Left ventricle myocardium inferior (tissue), 1 donor: ENCODE measurements at places on chromosomes 4 and X. TPM values are rescaled to one million over a fixed set of nuclear protein-coding genes. Genes with fewer than 3 reads are reported as not detected.

- DNase-seq = peak; percentile 48
These were observed 723 bp downstream of the WDFY3 start for GRCh38 chr4:84965553-84966381.

DNA sequence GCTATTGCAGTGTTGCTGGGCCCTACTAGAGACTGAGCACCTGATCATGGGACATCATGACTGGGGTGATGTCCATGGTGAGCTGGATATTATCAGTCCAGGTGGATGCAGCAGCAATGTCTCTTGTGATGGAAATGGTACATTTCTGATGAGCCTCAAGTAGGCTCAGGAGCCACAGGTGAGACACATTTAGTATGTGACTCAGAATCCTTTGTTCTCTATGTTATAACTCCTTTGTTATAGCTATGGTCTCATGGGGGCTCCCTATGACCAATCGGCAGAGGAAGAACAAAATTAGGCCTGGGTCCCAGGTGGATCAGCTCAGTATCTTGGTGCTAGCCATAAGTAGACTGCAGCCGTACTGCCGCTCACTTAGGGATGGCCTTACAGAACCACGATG lies 107.9 kb upstream of the FAT1 start:
- DNase-seq = no peak

DNA sequence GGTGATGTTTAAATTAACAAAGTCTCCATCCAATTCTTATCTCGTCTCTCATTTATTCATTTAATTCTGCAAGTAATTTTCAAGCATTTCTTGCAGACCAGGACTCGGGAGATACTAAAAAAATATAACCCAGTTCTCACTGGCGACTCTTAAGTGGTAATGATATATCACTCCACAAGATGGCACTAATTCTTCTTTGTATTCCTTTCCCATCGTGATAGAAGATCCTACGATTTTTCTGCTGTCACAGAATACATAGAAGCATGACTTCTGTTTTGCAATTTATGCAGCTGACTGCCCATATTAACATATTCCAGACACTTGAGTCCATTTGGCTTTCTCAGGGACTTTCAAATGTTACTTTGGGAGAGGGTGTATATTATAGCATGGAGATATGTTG lies 64.0 kb upstream of the FGF13 start:
- DNase-seq = no peak

Gene LAP3
- 52.7 TPM for total RNA-seq

Gene C4orf54
- total RNA-seq = 1.2 TPM
